Activated effector memory CD4-positive, alpha-beta T cell treated with anti-CD3 and anti-CD28 coated beads, Interleukin-2, amount 50 U/mL, for 16 hours (primary cell): ENCODE measurements at places on chromosomes 3 and 15.

GRCh38 chr3:56894881-56895431, 93.2 kb upstream of the ARHGEF3 start:
- DNase-seq, result no peak

DNA sequence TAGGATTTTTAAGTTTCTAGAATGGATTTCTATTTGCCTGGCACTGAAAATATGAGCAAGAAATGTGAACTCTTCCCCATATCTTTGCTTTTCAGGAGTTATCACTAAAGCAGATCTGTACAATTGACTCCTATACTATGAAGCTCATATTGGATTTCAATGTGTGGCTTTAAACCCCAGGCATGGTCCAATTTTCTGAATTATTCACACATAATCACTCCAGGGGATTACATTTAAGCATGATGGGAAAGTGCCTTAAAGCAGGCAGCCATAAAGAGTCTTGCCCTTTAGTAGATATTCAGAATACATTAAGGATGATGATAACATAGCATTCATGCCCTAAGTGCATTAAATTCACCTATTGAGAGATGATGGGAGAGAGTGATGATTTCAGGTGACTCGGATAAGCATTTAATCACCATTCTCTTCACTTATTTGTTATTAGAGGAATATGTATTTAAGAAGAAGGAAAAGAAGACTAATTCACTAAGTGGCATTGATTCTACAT, 331.8 kb upstream of the ROBO1 start:
- no peak for DNase-seq

- no peak for DNase-seq
Measured at GRCh38 chr3:59540241-59540640, 490.4 kb upstream of the CFAP20DC start.

GRCh38 chr3:155420881-155421486, 127.5 kb upstream of the STRIT1 start:
- no peak for DNase-seq

- DNase-seq, result no peak
Measured at GRCh38 chr3:185958626-185959025, 20.8 kb upstream of the TRA2B start.

DNA sequence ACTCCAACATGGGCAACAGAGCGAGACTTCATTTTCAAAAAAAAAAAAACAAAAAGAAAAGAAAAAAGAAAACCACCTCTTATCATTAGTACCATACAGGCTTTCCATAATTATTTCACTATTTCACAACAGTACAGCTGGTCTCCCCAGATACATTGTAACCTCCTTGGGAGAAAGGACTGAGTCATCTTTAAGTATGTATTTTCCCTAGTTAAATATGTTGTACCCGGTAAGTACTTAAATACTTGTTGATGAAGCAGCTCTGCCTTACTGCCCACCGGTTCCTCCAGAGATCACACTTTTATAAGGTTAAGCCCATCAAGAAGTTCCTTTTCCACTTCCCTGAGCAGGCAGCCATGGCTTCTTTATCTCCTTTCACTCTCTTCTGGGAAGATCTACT, 789.5 kb upstream of the CFAP20DC start:
- DNase-seq, result no peak

DNA sequence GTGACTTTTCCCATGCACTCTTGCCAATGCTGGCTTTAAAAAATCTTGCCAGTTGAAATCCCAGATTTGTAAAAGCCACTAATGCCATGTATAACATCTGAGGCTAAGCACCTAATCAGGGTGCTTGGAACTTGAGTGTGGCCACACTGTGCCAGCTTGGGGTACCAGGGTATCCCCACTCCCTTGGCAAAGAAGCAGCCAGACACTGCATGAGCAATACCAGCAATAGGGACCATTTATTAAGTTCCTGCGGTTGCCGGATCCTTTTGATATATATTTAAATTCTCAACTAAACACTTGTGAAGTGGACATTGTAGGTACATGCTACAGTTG, 2.2 kb upstream of the RHCG start:
- DNase-seq, result peak; percentile 27

DNA sequence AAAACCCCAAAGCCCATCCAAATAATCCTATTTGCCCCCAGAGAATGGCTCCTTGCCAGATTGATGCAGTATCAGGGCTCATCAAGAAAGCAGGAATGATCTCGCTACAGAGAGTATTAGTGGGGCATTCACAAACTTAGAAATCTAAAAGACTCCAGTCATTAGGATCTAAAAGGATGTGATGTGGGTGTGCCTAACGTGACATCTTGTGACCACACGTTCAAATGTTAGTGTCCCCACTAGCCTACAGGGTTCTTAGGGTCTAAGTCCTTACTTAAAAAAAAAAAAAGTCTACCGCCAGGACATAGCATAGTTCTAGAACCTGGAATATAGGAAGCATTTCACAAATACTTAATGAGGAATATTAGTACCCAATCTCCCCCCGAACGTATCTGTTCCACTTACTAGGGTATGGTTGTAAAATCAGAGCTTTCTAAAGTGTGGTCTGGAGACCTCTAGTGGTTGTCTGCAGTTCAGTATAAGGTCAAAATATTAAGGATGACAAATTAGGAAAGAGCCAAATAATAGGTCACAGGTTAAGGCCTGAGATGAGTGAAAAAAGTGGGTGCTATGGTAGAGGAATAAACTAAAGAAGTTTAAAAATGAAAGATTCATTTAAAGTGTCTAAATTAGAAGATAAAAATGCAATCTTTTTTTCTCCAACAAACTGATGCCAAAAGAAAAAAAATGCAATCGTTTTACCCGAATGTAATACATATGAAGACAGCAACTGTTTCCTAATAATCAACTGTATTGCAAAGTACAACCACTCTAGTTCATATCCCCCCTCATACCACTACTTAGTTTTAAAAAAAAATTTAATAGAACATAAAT, 4.2 kb upstream of the CHRM5 start:
- no peak for DNase-seq

DNA sequence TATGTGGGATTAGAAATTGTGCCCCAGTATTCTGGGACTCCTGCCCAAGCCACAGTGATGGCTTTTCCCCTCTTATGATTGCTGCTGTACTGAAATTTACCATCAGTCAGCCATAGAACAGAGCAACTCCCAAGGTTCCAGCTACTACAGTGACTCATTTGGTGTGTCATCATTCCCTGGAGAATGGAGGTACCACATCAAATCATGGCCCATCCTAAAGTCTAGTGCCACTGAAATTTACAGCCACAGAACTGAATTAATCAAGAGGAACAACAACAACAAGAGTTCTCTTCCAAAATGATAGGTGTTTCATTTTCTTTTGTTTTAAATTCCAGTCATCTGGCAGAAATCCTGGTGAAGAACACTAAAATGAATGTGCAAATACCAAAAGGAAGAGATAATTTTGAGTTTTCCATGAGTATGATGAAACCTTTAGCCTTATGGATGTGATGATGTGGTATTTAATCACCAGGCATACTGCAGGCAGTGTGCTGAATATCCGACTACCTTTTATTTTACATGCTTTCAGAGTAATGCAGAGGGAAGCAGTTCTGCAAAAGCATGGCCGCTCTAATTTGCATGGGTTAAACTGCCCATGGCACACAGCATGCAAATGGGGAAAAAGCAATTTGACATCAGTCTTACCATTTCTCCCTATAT, 75.6 kb upstream of the SLC2A2 start:
- DNase-seq, result no peak

DNA sequence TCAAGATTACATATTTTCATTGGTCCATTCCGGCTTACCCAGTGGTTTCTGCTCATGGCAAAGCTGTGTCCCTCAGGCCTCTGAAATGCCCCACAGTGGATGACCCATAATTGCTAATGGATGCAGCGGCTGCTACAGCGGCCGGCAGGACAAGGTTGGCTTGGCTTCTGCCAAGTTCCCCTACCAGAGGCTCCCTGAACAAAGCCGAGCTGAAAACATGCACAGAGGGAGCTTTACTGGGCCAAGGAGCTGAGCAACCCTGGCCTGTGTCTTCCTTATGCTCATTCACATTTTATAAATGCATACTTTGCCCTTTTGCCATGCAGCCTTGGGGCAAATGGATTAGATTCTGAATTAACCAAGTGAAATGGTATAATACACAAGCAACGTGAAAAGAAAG, 150.5 kb downstream of the NTRK3 start:
- DNase-seq, result no peak

- DNase-seq, result no peak
Measured at GRCh38 chr3:188264226-188265207, 110.6 kb downstream of the LPP start.

GRCh38 chr3:42439261-42440115, 29.1 kb upstream of the LYZL4 start:
- DNase-seq, result no peak

- no peak for DNase-seq
Measured at GRCh38 chr15:73550190-73550589, 83.0 kb downstream of the NPTN start.

GRCh38 chr3:70471464-70472342, 159.3 kb upstream of the MDFIC2 start:
- DNase-seq, result no peak

- no peak for DNase-seq
Measured at GRCh38 chr3:22361521-22361920, 610.5 kb upstream of the ZNF385D start.

- DNase-seq, result no peak
Measured at GRCh38 chr3:16940769-16941700, 56.3 kb downstream of the PLCL2 start.

GRCh38 chr15:61856295-61856694, 204.0 kb downstream of the VPS13C start:
- DNase-seq, result no peak

DNA sequence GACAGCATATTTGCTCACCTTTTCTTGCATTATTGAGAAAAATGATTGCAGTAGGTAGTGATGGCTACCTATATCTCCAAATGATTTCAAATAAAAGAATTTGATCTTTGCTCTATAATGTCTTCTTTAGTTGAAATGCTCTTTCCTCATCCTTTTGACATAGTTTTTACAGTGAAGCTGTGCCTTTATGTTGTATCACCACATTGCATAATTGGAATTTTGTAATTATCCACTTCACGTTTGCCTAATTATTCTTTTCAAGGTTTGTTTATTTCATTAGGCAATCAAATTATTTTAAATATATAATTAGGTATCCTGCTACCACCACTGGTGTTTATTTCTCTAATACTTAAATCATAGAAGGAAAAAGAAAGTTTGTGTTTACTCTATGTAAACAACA, 21.3 kb upstream of the P2RY13 start:
- DNase-seq, result no peak

- DNase-seq, result peak; percentile 59
Measured at GRCh38 chr3:127483902-127484591, 106.5 kb downstream of the TPRA1 start.

DNA sequence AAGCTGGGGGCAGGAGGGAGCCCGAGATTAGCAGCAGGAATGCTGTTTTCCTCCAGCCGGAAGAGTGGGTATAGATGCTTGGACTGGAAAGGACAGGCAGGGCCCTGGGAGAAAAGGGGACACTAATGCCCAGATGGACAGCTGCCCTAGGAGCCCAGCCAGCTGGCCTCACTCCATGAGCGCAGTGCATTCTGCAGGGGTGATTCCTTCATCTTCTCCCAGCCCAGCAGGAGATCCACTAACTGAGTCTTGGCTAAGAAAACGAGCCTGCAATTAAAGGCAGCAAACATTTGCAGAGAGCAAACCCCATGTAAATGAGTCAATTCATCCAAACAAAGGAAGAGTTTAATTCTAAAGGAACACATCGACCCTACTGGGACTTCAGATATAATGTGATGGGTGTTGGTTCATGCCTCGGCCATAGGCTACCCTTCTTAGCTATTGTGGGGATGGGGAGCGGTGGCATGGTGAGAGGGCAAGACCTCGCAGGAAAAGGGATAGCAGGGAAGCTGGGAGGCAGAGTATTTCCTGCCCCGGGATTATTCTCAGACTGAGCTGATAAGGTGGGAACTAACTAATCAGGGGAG, 13.3 kb upstream of the MINAR1 start:
- no peak for DNase-seq

DNA sequence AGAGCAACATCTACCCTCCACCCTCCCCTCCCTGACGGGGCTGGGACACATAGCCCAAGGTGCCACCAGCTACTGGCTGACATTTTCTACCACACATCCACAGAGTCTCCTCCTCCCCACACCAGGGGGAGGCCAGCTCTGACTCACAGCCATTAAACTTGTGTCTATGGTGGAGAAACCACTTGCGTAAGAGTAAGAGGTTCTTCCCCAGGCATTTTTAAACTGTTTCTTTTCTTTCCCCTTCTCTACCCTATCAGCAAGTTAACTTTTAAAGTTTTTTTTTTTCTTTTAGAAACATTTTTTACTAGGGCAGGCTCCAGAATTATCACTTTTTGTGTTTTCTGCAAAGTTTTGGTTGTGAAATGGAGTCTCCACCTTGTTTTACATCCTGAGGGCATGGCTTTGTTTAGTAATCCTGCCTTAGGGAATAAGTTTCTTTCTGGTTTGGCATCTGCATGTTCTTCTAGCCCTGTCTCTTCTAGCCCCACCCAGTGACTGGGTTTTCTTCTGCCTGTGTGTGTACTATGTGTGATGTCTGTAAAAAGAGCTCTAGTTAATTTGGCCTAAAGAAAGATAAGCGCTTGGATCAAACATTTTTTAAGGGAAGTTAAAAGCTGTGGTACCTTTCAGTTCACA, 148.8 kb upstream of the GADL1 start:
- DNase-seq, result no peak

DNA sequence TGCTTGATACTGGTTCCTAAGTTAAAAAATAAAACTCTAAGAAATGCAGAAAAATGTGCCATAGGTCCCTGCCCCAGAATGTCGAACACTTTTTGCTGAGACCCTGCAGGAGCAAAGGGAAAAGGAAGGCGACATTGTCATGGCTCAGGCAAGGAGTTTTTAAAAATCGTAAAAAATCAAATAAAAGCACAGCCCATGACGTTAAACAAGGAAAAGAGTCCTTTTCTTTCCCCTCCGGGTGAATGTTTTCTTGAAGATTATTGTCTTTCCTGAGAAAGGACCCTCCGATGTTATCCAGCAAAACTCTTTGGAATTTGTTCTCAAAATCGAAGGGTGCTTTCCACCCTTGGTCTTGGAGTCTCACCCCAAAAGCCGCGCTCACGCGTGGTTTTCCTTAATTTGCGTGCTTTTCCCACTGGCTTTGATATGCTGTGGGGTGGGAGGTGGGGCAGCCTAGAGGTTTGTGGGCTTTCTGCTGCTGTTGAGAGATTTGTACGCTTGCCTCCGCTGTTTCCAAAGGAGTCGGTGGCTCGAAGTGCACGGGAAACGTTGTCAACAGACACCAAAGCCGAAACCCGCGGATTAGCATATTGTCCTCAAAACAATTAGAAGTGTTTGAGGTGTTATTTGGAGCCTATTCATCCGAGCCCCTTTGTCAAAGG, 2.9 kb downstream of the SOX14 start:
- DNase-seq, result no peak

- DNase-seq, result no peak
Measured at GRCh38 chr3:124786511-124787241, 56.4 kb downstream of the UMPS start.

DNA sequence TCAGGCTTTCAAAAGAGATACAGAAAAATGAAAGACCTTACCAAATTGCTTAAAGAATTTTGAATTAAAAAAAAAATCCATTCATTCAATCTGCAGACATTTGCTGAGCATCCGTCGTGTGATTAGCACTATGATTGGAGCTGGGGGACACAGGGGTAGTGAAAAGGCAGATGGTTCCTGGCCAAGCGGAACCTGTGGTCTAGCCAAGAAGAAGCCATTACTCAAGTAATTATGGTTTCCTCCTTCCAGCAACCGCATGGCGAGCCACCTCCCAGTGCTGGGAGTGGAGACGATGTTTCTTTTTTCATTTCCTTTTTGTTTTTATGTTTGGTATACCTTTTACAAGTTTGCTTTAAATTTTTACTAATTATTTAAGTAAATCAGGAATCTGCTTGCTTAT, 140.2 kb downstream of the CACNA2D3 start:
- DNase-seq, result no peak

GRCh38 chr3:190169243-190169642, 48.5 kb upstream of the P3H2 start:
- DNase-seq, result no peak
